ENCODE measurements at places on chromosomes 16 and 17. TPM values are rescaled to one million over a fixed set of nuclear protein-coding genes. Genes with fewer than 3 reads are reported as not detected.

Gene TBC1D24
- total RNA-seq = 10.2 TPM

Gene CD300LB
- total RNA-seq = not detected

Gene FOXN1
- total RNA-seq = not detected

Gene STAC2
- total RNA-seq = not detected

Gene RASD1
- 0.76 TPM for total RNA-seq

Gene COPZ2
- 4.4 TPM for total RNA-seq

Gene TMEM88
- 0.82 TPM for total RNA-seq

Gene ERI2
- 8.8 TPM for total RNA-seq

Gene KRT33B
- not detected for total RNA-seq

Gene KRTAP4-9
- total RNA-seq = not detected

Gene CORO1A
- total RNA-seq = 1,565 TPM

Gene VASN
- total RNA-seq = not detected

Gene PLCD3
- total RNA-seq = 2.4 TPM

Gene FZD2
- not detected for total RNA-seq

Gene BRICD5
- total RNA-seq = 12.7 TPM

Gene FSCN2
- total RNA-seq = 0.60 TPM

Gene C17orf78
- not detected for total RNA-seq

Gene IL34
- total RNA-seq = not detected

Gene FBXW10B
- total RNA-seq = 0.19 TPM

Gene KRTAP4-4
- not detected for total RNA-seq

Gene EPN3
- not detected for total RNA-seq

Gene CCL14
- not detected for total RNA-seq

Gene TBC1D3I
- 0.17 TPM for total RNA-seq

Gene TEKT1
- not detected for total RNA-seq

Gene KLHL10
- not detected for total RNA-seq

Gene FAM83G
- 7.3 TPM for total RNA-seq

Gene SEPHS2
- total RNA-seq = 56.7 TPM

Gene CYB5B
- total RNA-seq = 137 TPM

Gene CDRT15L2
- not detected for total RNA-seq

Gene SLFN12L
- 95.3 TPM for total RNA-seq

Gene FBXW10
- not detected for total RNA-seq

Gene KCTD19
- total RNA-seq = not detected

Gene MMP2
- total RNA-seq = not detected

Gene SLFN5
- 242 TPM for total RNA-seq

Gene ZNF624
- total RNA-seq = 5.7 TPM

Gene MYCBPAP
- 11.5 TPM for total RNA-seq

Gene DRC3
- total RNA-seq = not detected
